Bronchus fibroblast of lung (primary cell): ENCODE measurements at places on chromosomes 2 and 18. TPM values are rescaled to one million over a fixed set of nuclear protein-coding genes. Genes with fewer than 3 reads are reported as not detected.

The TRIM43 gene
- total RNA-seq, result not detected in 2 replicates

The CFAP65 gene
- not detected in 2 replicates for total RNA-seq

The SLC5A7 gene
- total RNA-seq, result not detected in 2 replicates

The EGR4 gene
- total RNA-seq, result not detected in 2 replicates

The SERPINB12 gene
- not detected in 2 replicates for total RNA-seq

The MDH1B gene
- 0.34 and 0.45 TPM in 2 replicates for total RNA-seq

The NABP1 gene
- total RNA-seq, result 18.0 and 21.4 TPM in 2 replicates

The HAAO gene
- 3.9 and 4.2 TPM in 2 replicates for total RNA-seq

The C1QL2 gene
- total RNA-seq, result not detected in 2 replicates

The LGALSL gene
- 2.0 and 3.6 TPM in 2 replicates for total RNA-seq

The PTH2R gene
- total RNA-seq, result under 0.01 TPM in 1 of 2 replicates, not detected in the other

The SKOR2 gene
- total RNA-seq, result not detected in 2 replicates

The DNAJC27 gene
- total RNA-seq, result 1.0 and 2.9 TPM in 2 replicates

The CARF gene
- 2.2 and 2.7 TPM in 2 replicates for total RNA-seq

The CPLX4 gene
- total RNA-seq, result not detected in 2 replicates

The COX5B gene
- 357 and 436 TPM in 2 replicates for total RNA-seq

The DSG1 gene
- not detected in 2 replicates for total RNA-seq

The YWHAQ gene
- 401 and 459 TPM in 2 replicates for total RNA-seq

The STARD6 gene
- 0.15 and 0.34 TPM in 2 replicates for total RNA-seq

The HOXD13 gene
- total RNA-seq, result not detected in 2 replicates

The PJVK gene
- 0.84 and 0.89 TPM in 2 replicates for total RNA-seq

The LYG1 gene
- total RNA-seq, result 0.45 TPM in 1 of 2 replicates, not detected in the other

The DSG4 gene
- not detected in 2 replicates for total RNA-seq

The CCDC178 gene
- 0.59 TPM in 1 of 2 replicates, not detected in the other for total RNA-seq

The FBXO15 gene
- total RNA-seq, result under 0.01 and 0.34 TPM in 2 replicates

The MEIS1 gene
- 40.2 and 44.3 TPM in 2 replicates for total RNA-seq

The C2orf81 gene
- total RNA-seq, result 2.4 and 3.7 TPM in 2 replicates

The DTNA gene
- total RNA-seq, result 8.3 and 10.4 TPM in 2 replicates
